ENCODE measurements at places on chromosomes 2 and 18.

GRCh38 chr2:83595926-83596325 lies 863.2 kb downstream of the SUCLG1 start:
- no peak for DNase-seq

DNA sequence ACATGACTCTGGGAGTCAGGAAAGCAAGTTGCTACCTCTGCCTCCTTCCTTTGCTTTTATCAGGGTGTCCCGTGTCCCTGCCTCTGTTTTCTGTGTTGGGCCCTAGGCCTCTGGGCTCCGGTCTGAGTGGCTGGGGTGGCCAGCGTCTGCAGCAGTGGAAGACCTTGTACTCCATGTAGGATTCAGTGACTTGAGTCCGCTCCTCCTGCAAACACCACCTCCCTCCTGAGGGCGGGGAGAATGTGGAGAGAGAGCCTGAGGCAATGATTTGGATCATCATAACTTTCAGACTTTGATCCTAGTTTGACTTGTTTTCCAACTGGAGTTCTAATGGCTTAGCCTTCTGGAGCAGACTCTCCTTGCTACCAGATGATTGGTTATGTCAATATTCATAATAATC lies 30.8 kb downstream of the ATP6V1C2 start:
- DNase-seq, result peak; percentile 38

DNA sequence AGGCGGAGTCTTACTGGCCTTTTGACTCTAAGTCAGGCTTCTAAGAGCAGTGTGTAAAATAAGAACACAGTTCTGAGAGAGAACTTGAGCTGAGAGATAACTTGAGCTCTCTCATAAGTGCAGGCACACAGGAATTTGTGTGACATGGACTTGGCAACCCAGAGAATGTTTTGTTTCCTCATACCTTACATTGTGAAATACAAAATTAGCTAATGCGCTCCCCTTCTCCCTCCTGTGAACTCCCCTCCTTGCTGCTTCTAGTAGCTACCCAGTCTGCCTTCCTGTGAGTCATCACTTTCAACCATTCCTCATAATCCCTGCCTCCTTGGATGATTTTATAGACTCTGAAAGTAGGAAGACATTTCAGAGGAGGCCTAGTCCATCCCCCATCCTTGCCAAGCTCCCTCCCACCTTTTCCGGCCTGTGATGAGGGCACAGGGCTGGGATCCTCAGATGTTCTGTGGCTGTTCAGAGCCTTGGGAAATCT lies 22.6 kb downstream of the FER1L5 start:
- no peak for DNase-seq

DNA sequence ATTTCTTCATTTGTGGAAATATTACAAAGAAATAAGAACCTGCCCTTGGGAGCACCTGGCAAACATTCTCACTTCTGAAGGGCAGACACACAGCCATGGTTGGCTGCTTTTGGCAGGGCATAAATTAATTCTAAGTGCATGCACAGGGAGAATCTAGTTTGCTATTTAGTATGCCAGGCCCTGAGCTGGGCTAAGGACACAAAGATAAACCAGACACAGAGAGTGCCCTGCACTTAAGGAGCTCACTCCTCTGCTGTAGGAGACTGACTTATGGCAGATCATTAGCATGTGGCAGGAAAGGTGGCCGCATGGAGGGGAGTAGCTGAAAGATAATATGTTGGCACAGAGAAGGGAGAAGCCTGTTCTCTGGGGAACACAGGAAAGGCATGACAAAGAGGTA lies 367.0 kb downstream of the LPIN1 start:
- DNase-seq, result no peak

DNA sequence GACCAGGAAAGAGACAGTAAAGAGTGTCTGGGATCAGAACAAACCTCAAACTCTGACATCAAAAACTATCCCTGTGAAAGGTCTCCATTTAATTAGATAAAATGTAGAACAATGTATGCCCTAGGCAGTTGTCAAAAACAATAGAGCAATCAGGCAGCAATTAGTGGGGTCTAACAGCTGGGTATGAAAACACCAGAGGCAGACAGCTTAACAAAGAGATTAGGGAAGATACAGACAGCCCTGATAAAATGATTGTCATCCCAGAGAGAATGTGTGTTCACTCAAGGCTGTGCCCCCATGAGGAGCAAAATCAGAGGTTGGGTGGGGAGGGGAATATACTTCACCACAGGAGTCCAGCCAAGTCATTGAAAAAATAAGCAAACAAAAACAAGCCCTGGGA lies 50.0 kb downstream of the INPP4A start:
- no peak for DNase-seq

GRCh38 chr2:96815326-96816126 lies 542 bp upstream of the CNNM3 start:
- peak; percentile 83 for DNase-seq

- no peak for DNase-seq
Measured at GRCh38 chr2:144325086-144325485, 194.8 kb downstream of the ZEB2 start.

DNA sequence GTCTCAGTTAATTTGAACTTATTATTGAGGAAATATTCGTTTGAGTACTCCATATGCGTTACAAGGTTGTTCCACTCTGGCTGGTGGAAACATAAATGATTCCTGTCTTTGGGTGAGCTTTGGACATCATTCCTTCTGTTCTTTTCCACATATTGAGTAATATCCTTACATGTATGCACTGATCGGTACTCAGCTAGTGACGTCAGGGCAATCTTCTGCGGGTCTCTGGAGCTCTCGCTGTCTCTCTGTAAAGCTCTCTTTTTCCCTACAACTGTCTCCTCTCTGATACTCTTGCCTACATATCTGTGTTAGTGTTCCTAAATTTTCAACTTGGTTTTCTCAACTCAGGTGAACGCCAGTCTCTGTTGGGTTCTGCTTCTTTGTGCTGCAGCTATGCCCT lies 23.4 kb upstream of the IL36G start:
- no peak for DNase-seq

DNA sequence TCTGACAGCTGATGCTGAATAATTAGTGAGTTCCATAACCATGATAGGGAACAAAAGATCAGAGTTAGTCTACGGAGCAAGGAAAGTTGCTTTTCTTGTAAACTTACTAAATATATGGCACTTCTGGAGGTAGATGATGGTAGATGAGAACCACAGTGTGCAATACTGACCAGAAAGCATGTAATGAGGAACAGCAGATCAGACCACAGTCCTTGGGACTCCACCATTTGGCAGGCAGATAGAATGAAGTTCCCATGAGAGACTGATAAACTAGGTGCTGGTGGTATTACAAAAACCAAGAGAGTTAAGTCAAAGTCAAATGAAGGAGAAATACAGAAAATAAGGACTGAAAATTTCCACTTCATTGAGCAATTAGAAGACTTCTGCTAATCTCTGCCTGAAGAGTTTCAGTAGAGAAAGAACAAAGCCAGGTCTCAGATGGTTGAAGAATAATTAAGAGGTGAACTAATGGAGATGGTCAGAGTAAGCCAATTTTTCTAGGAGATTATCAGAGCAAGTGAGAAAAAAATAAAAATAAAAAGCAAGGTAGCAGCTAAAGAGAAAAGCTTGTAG lies 10.4 kb downstream of the CERKL start:
- no peak for DNase-seq

DNA sequence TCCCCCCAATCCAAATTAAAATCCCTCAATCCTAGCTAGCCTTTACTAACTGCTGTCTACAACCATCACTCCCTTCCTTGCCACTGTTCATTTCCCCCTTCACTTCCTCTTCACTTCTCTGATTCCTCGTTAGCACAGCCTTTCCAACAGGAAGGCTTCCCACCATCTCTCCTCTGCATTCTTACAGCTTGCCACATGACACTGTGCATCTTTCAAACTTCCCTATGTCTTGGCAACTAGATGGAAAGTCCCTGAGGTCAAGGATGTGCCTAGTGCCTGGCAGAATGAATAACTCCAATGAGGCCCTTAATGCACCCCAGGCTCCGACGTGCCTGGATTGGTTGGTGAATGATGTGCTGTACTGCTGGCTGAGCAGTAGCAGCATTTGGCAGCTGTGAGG lies 15.2 kb downstream of the SAP130 start:
- DNase-seq, result no peak

GRCh38 chr2:204272089-204272488 lies 273.2 kb upstream of the PARD3B start:
- no peak for DNase-seq

DNA sequence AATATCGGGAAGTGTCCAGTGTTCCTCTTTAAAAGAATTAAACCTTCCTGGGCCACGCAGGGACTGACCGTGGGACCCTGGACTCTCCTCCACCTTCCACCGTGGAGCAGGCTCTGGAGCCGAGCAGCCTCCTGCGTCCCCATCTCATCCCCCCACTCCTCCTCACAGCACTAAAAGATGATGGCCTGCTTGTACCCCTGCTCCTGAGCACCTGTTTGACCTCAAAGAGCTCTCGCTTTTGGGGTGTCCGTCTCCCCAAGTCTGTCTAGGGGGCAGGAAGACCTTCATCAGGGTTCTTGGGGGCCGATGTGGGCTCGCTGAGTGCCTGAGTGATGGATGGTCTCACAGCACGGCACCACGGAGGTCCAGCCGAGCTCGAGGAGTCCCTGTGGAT lies 1.2 kb upstream of the SDC1 start:
- no peak for DNase-seq

DNA sequence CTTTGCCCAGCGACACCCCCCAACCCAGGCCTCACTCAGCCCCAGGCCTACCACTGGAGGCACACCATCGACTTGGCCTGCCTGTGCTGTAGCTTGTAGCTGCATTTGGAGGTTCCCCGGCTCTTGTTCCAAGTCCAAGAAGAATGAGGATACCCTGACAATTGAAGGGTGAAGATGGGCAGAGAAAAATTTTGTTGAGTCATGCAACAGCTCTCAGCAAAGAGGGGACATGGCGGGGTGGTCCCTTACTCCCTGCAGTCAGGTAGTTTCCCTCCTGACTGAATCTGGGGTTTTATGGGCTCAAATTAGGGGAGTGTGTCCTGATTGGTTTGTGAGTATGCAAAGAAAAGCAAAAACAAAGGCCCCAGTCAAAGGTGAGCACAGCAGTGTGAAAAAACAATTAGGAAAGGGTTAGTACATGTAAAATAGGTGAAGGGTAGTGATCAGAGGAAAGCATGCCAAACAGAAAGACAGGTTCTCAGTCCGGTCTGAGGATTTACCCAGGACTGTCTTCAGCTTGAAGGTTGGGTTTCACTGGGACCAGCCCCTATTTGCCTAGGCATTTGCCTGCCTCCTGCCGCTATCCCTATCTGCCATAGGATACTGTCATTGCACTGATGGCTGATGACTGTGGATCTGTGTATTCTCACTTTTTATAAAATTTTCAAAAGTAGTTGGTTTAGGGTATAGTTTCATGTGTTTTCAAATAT lies 316.4 kb upstream of the RND3 start:
- DNase-seq, result no peak

- no peak for DNase-seq
Measured at GRCh38 chr18:76145521-76146376, 349.3 kb downstream of the ZNF516 start.

- no peak for DNase-seq
Measured at GRCh38 chr2:134133622-134134312, 120.1 kb upstream of the MGAT5 start.

GRCh38 chr2:84846741-84847142 lies 34.1 kb downstream of the TRABD2A start:
- no peak for DNase-seq

GRCh38 chr2:84697895-84698294 lies 181.6 kb downstream of the DNAH6 start:
- DNase-seq, result no peak

DNA sequence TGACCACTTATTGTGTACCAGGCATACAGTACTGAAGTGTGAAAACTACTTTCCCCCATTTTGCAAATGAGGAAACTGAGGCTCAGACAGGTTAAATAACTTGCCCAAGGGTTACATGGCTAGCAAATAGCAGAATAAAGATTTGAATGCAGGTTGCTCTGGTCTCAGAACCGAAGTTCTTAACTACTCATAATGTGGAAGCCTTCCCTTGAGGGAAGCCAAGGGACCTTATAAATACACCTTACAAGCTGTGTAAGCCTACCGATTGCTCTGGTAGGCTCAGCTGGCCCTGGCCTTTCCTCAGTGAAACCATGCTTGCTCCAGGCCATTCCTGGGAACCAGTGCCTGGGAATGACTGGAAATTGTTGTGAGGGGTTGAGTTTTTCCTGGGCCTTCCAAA lies 114.6 kb upstream of the CDCA7 start:
- DNase-seq, result no peak

GRCh38 chr2:74513605-74514367 lies 464 bp upstream of the TLX2 start:
- DNase-seq, result peak; percentile 63

- DNase-seq, result no peak
Measured at GRCh38 chr2:235679471-235679870, 185.6 kb downstream of the AGAP1 start.

DNA sequence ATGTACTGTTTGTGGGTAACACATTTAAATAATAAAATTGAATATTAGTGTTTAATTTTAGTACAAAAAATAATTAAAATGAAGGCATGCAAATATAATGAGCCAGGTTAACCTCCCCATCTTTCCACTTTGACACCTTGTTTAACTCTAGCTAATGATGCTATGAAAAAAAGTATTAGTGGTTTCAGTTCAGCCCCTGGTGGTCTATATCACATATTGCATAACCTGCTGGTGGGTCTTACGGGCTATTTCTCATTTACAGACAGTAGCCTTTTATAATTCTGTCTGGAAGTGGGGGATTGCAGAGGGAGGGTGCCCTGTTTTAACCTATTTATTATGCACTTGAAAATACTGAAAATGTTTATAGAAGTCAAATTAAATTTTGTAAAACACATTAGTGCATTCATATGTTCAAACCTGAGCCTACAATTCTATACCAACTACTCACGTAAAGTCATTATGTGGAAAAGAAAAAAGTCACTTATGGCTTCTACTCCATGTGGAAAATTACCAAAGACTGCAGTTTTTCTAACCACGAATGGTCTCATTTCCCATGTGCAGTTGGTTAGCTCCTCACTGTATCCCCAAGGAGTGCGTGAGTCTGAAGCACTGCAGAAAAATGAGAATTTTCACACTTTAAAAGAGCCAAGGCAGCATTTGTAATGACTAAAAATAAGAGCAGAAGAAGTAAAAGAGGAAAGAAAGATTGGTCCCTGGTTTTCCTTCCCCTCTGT lies 381.0 kb downstream of the MTX2 start:
- DNase-seq, result no peak

DNA sequence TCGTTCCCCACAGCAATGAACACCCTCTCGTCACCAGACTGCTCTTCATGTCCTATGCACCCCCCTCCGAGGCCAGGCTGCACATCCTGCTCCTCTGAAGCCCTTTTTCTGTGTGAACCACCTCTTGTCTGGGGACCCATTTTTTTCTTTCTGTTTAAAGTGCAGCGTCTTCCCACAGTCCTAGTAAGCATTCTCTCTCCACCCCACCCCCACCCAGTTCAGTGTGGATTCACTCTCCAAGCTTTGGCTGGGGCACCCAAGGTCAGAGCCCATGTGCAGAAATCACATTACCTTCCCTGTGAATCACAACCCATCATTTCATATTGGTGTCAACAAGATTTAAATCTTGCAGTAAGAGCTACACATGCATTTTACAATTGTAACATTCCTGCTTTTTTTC lies 26.4 kb upstream of the PKDCC start:
- no peak for DNase-seq

DNA sequence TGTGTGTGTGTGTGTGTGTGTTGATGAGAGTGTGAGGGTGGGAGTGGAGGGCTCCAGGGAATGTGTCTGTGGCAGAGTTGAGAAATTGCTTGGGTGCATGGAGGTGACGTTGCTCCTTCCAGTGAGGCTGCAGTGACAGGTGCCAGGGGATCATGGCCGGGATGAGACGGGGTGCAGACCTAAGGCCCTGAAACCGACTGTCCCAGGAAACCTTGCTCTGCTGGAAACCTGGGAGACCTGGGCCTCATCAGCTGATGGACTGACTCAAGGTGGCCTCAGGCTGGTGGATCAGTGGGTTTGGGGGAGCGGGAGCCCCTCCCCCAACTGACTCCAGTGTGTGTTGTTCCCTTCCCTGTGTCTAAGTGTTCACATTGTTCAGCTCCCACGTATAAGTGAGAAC lies 56.6 kb downstream of the INHBB start:
- no peak for DNase-seq

Measured in spleen (tissue), 13 donors.